ENCODE measurements at places on chromosomes 2 and 18.

DNA sequence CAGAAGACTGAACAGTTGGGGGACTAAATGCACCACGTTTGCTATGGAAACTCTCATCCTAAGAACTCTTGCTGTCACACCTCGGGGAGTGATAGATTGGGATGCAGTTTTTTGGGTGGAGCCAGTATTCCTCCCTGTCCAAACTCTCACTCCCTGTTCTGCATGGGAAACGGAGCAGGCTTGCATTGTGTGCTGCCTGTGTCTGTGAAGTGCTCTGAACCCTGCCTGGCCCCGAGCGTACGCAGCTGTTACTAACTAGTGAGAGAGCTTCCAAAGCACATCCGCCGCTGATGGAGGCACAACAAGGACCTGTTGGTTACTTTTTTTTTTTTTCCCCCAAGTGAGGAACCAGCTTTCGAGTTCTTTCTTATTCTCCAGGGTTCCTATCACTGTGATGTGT, 195.5 kb downstream of the ANAPC1 start:
- DNase-seq = no peak

GRCh38 chr2:113183264-113183663, 9.5 kb downstream of the PSD4 start:
- no peak for DNase-seq

DNA sequence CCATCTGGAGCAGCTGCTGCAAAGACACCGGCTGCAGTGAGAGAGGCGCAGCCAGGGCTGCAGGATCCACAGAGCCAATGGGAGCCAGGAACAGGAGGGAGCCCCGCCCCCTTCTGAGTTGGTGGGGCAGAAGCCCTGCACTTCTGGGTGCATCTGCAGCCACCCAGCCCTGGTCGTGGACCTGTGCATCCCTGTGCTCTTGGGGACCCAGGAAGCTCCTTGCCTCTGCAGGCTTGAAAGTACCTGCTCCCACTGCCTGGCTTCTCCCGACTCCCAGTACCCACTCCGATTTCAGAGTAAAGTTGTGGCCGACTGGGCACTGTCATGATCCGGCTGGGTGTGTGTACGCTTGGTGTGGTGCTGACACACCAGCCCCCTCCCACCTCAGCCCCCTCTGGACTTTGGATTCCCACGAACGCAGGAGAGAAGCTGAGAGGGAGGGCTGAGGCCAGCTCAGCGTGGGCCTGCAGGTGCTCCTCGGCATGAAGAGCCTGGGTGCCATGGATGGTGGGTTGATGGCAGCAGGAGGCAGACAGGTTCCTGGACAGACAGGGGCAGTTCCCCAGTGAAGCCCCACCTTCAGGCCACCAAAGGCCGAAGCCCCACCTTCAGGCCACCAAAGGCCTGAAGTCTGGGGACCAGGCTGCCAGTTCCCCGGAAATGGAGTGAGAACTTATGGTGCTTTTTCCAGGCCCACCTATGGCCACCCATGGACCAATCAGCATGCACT, 34.9 kb downstream of the LRRTM4 start:
- DNase-seq = no peak

GRCh38 chr2:118490330-118490729, 357.1 kb downstream of the EN1 start:
- peak; percentile 21 for DNase-seq

DNA sequence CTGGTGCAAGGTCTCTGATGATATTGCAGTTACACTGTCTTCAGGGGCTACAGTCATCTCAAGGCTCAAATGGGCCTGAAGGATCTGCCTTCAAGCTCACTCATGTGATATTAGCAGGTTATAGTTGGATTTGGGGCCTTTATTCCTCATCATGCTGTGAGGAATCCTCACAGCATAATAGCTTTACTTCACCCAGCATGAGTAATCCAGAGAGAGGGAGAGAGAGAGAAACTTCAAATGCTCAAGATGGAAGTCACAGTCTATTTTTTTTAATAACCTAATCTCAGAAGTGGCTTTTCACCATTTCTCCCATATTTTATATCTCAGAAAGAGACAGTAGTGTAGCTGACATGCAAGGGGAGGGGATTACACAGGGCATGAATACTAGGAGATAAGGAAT, 658.7 kb downstream of the EPHA4 start:
- no peak for DNase-seq
